Muscle of back (tissue), 13 donors: ENCODE measurements at places on chromosomes 3 and 15.

GRCh38 chr15:37109872-37110572 lies 9.7 kb upstream of the MEIS2 start:
- DNase-seq, result no peak

DNA sequence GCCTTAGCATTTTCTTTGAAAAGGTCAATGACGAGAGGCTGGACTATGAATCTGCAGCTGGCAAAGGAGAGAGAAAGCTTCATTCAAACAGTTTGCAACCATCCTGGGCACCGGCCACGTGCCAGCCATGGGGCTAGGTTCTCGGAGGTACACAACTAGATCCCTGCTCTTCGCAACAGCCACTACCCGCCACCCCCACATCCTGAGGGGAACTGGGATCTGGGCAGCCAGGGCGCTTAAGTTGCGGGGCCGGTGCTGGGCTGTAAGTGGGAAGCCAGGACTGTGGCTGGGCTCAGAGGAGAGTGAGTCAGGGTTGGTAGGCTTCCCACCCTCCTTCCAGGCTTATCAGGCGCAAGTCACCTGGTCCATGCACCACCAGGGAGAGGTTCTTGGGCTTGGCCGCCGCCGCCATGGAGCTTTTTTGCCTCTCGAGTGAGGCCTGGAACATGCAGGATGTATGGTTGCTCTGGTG lies 95.0 kb upstream of the TERB2 start:
- no peak for DNase-seq

DNA sequence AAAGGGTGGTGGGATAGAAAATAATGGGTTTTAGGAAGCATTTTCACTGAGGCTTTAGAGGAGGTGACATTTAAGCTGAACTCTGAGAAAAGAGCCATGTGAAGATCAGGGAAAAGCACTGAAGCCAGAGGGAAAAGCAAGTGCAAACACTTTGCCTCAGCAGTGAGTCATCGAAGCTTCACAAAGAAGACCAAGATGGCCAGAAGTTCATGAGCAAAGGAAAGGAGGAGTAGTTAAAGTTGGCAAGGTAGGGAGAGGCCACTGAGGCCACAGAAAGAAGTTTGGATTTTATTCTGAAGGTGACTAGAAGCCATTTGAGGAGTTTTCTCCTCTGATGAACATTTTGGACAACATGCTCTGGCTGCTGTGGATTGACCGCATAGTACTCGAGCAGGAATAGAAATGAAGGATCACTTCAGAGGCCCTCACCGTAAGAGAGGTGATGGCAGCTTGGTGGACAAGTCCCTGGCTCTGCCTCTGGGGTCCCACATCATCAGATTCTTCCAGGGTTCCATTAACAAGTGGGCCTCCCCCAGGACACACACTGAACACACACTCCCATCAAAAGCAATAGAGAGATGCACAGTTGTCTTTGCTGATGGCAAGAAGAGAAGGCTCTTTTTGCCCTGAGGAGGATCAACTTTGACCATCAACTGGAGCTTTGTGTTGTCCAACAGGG lies 75.5 kb downstream of the TOP2B start:
- no peak for DNase-seq

- DNase-seq, result no peak
Measured at GRCh38 chr3:160127308-160127707, 97.9 kb upstream of the C3orf80 start.

DNA sequence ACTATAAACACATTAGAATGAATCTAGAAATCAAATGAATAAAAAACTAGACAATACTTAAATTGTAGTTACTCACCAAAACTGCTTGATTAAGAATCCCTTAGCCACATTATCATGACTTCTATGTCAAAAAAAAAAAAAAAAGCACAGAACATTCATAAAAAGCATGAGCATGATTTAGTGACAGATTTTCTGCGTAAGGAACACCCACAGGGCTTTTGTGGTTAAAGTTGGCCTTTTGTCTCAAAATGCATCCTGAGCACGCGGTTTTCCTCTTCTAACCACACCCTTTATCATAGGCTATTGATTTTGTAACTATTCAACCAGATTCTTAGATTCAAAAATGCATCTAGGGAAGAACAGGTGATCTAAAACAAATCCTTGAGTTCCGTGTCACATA lies 334.0 kb upstream of the NR2F2 start:
- no peak for DNase-seq

DNA sequence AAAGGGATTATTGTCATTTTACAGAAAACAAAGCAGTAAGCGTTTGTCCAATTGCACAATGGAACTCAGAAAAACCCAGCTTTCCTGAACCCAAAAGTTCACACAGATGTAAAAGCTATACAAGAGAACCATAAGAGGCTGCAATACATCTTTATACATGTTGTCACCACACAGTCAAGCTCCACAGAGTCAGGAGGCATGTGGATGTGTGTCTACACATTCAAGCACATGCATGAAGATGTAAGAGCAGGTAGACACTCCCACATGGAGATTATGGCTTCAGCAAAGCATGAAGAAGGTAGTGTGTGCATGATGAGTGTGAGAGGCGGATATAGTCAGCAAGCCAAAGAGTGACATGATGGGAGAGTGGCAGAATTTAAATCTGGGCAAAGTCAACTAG lies 124.7 kb upstream of the THBS1 start:
- DNase-seq, result peak; percentile 53
